ENCODE measurements at places on chromosomes 2 and 18. TPM values are rescaled to one million over a fixed set of nuclear protein-coding genes. Genes with fewer than 3 reads are reported as not detected.

Gene ONECUT2
- 0.11 TPM for total RNA-seq

Gene CFC1
- total RNA-seq = not detected

Gene EFHD1
- total RNA-seq = 14.5 TPM

Gene CYS1
- 1.6 TPM for total RNA-seq

Gene SCLY
- total RNA-seq = 48.2 TPM

Gene LOXHD1
- 0.11 TPM for total RNA-seq

Gene C2orf49
- total RNA-seq = 23.5 TPM

Gene NYAP2
- total RNA-seq = not detected

Gene POMC
- 9.9 TPM for total RNA-seq

Gene UNC80
- 1.4 TPM for total RNA-seq

Gene C2orf92
- total RNA-seq = 36.0 TPM

Gene GCG
- not detected for total RNA-seq

Gene GKN1
- total RNA-seq = not detected

Gene AMER3
- total RNA-seq = 0.08 TPM

Gene SNED1
- 47.7 TPM for total RNA-seq

Gene TEKT4
- total RNA-seq = 0.27 TPM

Gene MAP4K3
- total RNA-seq = 70.6 TPM

Gene ASPRV1
- 0.89 TPM for total RNA-seq

Gene IL1RL1
- total RNA-seq = 1.4 TPM

Gene REG3A
- total RNA-seq = not detected

Gene ARHGAP15
- 13.0 TPM for total RNA-seq
